ENCODE measurements at places on chromosomes 7 and 10.

DNA sequence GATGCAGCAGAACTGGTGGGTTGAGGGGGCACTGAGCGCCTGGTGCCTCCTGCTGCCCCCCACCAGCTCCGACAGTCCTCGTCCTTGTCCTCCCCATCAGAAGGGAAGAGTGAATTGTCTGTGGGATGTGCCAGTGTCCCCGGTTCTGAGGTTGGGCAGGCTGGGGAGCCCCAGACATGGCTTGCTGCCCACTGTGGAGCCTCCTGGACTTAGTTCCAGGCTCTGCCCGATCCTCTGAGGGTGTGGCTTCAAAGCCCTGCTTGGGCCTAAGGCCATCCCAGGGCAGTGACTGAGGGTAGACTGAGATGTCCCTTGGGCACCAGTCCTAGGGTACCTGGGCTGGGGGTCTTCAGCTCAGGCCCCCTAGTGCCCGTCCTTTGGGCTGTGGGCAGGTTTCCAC, 168.8 kb downstream of the RNF216 start:
- DNase-seq, result no peak

- no peak for DNase-seq
These were observed 4.5 kb downstream of the KAZALD1 start for GRCh38 chr10:101066146-101066895.

DNA sequence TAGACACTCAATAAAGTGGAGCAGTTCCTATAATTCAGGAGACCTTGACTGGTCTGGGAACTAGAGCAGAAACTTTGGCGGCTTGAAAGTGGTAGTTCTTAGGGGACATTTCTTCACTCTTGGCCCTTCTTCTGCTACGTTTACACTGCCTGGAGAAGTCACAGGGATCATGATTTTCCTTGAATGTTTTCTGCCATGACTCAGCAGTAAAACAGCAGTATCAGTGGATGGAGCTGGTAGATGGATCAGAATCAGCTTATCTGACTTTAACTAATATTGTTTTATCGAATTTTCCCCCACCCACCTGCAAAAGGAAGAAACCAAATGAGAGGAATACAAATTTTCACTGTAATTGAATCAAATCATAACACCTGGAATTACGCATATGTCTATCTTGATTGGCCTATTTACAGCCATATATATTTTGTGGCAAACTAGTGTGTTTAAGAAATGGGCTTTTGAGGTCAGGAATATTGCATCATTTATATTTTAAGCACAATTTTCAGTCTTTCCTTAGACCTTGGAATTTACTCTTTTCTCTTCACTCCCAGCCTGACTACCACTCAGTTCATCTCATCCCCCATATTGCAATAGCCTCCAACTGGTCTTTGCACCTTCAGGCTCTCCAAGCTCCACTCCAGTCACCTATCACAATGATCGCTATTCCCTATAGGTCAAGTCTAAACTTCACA, 14.9 kb upstream of the DLX5 start:
- no peak for DNase-seq

GRCh38 chr7:128791972-128792327, 182 bp downstream of the CCDC136 start:
- DNase-seq, result no peak

GRCh38 chr7:17559388-17559787, 260.9 kb downstream of the AHR start:
- DNase-seq, result no peak

DNA sequence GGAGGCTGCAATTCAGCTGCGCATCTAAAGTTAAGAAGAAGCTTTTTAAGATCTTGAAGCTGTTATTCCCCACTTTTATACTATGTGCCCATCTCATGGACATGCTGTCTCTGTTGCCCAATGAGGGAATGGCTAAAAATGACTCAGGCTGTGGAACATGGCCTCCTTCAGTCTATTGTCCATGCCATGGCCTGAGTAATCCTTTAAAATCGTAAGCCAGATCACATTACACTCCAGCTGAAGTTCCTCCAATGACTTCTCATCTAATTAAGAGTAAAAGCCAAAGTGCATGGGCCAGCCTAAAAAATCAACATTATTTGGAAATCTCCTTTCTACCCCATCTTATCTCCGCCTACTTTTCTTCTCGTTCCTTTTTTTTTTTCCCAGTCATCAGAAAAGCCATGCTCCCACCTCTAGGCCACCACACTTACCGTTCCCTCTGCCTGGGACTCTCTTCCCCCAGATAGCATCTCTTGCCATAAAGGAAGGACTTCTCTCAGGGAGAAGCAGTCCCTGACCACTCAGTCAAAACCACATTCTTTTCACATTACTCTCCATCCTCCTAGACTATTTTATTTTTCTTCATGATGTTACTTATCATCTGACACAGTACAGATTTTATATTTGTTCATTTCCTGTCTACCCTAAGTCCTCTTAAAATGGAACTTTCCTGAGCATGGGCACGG, 337.4 kb downstream of the PRPF18 start:
- no peak for DNase-seq

GRCh38 chr7:42351316-42351935, 114.4 kb upstream of the GLI3 start:
- no peak for DNase-seq

DNA sequence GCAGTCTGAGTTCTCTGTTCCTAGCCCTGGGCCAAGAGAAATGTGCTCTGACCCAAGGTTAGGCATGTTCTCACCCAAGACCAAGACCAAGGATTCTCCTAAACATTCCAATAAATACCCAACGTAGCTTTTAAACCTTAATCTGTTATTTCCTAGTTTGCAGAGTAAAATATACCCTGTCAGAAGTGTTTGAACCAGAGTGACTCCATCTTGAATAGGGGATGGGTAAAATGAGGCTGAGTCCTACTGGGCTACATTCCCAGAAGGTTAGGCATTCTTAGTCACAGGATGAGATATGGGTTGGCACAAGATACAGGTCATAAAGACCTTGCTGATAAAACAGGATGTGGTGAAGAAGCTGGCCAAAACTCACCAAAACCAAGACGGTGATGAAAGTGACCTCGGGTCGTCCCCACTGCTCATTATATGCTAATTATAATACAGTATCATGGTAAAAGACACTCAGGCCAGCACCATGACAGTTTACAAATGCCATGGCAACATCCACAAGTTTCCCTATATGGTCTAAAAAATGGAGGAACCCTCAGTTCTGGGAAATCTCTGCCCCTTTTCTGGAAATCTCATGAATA, 27.7 kb downstream of the PLXNA4 start:
- DNase-seq, result no peak

DNA sequence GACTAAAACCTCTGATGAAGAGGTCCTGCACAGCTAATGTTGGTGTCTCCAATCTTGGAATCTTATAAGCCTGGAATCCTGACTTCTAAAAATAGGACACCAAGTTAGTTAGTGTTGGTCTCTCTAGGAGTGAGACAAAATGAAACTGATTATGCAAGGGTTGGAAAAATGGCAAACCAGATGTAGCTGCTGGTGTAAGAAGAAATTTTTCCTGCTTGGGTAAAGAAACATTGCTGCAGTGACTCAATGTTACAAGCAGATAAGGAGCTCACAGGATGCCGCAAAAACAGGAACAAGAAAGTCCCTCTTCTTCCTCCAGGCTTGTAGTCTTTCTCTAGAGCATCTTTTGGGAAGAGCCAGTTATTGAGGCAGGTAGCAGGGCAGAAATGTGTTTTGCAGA, 449.0 kb downstream of the ETV1 start:
- no peak for DNase-seq

DNA sequence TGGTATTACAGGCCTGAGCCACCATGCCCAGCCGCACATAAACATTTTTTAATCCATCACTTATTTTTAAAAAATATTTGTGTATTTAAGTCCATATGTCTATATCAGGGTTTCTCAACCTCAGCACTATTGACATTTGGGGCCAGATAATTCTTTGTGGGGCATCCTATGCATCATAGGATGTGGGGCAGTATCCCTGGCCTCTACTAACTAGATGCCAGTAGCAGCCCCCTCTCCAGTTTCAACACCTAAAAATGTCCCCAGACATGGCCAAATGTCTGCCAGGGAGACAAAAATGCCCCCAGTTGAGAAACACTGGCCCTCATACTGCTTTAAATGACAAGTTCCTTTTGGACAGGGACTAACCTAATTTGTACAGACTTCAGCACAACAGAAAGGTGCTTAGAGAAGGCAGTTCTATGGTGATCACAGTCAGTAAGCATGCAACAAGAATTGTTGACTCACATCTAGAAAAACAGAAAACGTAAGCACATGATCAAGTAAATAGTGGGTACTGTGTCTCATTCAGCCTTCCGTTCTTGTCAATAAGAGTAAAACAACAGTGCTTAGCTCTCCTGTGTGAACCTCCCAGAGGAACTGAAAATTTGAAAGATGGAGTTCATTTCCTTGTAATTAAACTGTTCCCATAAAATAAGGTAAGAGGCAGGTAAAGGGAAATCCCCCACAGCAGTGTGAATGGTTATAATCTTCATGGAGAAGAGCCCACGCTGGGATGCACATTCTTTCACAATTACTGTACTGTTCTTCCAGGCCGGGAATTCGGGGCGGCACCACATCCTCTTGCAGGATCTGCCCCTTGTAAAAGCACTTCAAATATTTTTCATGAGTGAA, 17.3 kb upstream of the ADRB1 start:
- no peak for DNase-seq

DNA sequence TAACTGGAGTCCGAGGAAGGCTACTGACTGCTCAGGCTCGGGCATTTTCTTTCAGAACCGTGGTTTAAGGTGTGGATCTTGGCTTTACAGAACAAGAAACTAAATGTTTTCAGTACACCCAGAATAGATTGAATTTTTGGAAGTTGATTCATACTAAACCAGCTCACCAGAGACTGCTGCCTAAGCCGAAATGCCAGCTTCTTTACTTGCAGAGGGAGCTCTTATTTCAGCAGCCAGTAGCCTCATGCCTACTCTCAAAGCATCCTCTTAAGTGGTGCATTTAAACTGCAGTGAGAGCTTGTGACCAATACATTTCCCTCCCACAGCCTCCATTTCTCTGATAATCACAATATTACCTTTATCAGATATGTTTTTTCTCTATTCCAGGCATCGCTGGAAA, 615.1 kb downstream of the SUGCT start:
- DNase-seq, result no peak

Data from iPS DF 19.7 (cell line).